ENCODE measurements at places on chromosomes 5 and 9.
A peak's percentile ranks its signal among the peaks of the same experiment; 100 is the strongest.

GRCh38 chr9:112822618-112823017 lies 68.1 kb downstream of the SLC46A2 start:
- no peak for DNase-seq

DNA sequence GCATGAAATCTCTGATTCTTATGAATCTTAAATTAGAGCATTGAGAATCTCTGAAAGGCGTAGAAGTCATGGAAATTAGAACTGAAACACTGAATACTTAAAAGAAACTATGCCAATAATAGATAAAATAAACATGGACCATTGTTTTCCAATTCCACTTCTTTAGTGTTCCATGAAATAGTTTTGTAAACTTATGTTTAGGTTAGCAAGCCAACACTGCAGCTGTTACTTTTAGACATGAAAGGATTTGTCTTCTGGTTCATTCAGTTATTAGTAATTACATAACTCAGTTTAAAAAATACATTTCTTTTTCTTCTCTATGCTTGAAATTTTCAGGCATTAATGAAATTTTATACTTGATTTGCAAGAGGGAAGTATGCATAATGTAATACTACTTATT lies 733.4 kb upstream of the NUDT12 start:
- no peak for DNase-seq

DNA sequence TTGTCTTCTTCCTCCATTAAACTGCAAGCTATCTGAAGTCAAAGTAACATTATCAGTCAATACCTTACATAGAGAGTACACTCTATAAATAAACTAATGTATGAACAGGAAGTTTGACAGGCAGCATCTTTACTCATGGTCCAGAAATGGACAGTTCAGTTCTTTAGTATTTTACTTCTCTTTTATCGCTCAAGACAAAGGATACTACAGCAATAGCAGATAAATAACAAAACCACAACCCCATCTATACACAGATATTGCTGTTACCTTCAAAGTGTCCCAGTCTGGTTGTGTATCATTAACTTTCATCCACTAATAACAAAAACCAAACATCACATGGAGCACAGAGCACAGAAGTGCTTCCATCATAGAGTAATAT lies 46.4 kb downstream of the SEMA5A start:
- no peak for DNase-seq

DNA sequence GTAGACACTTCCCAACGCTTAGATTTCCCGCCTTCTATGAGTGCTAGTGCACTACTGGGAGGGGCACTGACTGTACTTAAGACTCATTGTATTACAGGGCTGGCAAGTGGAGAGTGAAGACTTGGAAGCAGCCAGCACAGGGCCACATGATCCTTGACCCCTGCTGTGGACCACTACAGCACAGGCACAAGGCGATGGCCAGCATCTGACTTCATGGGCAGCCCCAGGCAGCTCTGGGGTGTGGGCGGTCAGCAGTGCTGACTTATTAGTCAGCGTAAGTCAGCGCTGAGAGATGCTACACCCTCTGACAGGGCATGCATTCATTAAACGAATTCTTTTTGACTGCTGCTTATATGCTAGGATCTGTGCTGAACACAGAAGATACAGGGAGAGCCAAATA lies 9.3 kb downstream of the SLC46A2 start:
- DNase-seq, result no peak

DNA sequence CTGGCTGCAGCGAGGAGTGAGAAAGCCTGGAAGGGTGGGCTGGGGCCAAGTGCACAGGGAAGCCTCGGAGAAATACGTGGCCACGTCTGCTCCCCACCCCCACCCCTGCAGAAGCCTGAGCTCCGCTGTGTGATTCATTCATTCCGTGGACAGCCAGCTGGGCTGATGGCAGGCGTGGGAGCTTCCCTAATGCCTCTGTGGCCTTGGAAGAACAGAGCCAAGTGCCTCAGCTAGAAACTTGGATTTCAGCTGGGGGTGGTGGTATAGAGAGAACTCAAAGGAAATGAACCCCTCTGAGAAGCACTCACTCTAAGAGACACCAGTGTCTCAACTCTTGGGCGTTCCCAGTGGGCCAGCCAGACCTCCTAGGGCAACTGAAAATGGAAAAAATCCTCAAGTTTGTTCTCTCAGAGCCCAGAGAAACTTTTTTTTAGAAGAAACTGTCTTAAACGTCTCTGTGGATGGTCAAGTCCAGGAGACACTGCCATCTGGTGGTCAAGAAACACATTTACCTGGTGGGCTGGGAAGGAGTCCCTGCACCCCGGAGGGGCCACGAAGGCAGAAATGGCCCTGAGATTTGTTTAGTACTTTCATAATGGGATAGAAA lies 18.0 kb downstream of the ATOX1 start:
- peak; percentile 42 for DNase-seq

DNA sequence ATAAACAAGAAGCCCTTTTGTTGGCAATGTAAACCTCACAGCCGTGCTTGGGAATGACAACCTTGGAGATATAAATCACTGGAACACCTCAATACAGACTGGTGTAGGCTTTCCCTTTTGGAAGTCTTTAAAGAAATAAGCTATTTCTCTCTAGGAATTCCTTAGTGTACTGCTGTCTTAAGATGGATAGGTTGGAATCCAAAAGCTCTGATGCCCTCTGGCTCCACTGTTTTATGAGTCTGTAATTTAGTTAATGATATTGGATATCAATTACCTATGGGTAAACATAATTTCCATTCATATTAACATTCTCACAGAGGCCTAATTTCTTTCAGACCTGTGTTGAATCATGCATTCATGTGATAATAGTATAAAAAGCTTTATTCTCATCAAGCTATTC lies 435.9 kb upstream of the MPDZ start:
- DNase-seq, result no peak

- no peak for DNase-seq
Observed at GRCh38 chr9:16612627-16613026, 257.8 kb downstream of the BNC2 start.

DNA sequence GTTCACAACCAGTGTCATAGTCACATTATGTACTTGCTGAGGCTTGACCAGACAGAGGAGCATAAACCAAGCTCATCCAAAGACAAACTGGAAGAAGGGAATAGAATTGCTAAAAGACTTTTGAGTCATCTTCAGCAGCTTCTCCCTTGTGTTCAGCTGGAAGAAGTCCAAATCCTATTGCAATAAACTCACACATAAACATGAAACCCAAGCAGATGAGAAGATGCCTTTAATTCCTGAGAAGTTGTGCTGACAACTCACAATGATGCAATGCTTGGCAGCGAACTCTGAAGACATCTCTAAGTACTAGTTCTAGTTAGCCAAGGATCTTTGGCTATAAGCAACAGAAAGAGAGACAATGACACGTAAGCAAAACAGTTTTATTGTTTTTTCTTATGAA lies 642.1 kb downstream of the KCTD16 start:
- DNase-seq, result no peak

DNA sequence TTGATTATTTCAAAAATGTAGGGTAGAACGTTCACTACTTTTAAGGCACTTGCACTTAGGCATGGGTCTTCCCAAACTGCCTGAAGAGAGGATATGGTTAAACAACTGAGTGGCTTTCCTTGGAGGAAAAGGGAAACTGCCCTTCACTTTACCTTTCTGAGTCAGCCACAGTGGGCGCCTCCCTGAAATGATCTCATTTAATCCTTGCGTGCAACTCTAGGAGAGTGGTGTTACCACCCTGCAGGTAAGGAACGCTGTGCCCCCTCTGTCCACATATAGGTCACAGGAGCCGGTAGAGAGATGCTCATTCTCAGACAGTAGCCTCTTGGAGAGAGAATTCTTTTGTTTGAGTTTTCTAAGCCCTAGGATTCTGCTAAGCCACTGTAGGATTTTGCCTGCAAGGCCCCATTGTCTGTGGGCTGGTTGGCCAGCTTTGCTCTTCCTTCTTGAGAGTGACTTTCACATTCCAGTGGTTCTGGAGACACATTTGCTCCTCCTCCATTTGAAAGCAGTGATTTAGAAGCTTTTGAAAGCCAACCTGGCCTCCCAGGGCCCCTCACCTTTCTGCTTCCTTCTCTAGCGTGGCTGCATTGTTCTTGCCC lies 110.3 kb upstream of the CTSL start:
- DNase-seq, result no peak

DNA sequence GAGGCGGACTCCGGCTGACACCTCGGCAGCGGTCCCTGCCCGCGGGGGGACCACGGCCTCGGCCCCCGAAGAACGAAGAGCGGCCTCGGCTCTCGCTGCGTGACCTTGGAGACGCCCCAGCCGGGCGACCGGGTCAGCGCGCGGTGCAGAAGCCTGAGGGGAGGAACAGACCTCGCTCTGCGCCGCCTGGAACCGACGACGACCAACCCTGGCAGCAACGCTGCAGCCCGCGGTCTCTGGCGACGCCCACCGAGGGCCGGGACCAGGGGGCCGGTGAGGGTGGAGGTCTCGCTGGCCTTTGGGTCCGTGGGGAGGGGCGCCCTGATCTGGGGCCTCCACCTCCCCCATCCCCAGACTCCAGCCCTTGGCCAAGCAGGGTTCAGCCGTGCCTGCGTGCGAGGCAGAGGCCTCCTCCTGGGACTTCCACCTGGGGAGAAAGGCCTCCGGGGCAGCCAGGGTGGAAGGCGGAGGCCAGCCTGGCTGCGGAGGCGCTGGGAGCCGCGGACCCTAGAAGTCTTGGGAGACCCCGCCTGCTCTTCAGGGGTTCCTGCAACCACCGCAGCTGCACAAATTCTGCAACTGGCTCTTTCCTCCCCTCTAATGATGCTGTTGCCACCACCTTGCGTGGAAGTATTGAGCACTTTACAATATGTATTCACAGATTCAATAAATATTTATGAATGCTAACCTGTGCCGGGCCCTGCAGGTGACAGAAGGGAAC lies 44.3 kb upstream of the SLC12A7 start:
- no peak for DNase-seq

DNA sequence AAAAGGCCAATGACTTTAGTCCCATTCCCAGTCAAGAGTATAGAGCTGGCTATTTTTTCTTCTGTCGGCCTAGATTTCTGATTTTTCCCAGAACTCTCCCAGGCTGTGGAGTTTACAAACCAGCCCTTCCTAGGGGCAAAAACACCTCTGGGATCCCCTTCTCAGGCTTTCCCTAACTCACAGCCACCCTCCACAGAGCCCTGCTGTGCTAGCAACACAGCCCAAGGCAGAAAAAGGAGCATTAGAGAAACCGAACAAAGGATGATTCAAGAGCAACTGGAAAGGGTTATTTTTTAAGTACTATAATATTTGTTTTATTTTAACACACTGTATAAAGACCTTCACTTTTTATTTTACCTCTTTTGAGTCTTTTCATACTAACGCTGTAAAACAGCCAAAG lies 234.8 kb downstream of the GLIS3 start:
- no peak for DNase-seq

- no peak for DNase-seq
Observed at GRCh38 chr5:11758321-11758720, 145.9 kb downstream of the CTNND2 start.

GRCh38 chr5:148540647-148541046 lies 113.7 kb downstream of the HTR4 start:
- DNase-seq, result no peak

DNA sequence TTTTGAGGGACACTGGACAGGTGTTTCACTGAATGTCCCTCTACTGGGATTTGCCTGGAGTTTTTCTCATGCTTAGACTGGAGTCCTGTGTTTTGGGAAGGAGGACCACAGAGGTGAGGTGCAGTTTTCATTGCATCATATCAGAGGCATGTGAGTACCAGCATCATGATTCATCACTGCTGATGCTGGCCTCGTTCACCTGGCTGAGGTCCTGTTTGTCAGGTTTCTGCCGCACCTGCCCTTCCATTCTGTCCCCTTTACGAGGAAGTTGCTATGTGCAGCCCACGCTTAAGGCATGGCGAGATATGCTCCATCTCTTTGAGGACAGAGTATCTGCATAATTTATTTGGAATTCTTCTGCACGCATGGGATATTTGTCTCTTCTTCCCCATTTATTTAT lies 162.1 kb downstream of the TENT4A start:
- no peak for DNase-seq

- DNase-seq, result no peak
Observed at GRCh38 chr5:158988987-158989730, 110.6 kb downstream of the EBF1 start.

- DNase-seq, result no peak
Observed at GRCh38 chr5:133681896-133682295, 69.6 kb upstream of the FSTL4 start.

DNA sequence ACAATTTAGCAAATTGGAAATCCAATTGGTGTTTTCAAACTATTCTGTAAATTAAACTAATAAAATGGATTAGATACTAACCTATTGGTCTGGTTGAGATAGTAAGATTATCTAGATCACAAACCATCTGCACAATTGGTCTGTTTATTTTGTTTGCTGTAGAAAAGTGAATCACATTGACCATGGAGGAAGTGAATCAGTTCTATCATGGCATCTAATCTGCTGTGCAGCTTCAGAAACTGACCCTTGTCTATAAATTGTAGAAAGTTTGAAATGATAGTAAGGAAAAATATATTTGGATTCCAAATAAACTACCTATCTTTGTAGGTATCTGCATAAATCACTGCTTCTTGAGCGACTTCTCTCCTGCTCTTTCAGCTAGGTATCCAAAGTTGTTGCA lies 1865.4 kb downstream of the MAT2B start:
- no peak for DNase-seq

DNA sequence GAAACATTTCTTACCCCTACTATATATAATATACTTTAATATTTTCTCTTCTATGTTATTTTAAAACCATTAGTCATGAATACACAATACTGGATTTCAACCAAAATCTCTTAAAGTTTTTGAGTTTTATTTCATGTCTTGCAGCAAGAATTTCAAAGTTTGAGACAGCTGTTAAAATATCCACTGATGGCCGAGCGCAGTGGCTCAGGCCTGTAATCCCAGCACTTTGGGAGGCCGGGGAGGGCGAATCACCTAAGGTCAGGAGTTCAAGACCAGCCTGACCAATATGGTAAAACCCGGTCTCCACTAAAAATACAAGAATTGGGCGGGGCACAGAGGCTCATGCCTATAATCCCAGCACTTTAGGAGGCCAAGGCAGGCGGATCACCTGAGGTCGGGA lies 59.7 kb upstream of the DAPK1 start:
- DNase-seq, result no peak

DNA sequence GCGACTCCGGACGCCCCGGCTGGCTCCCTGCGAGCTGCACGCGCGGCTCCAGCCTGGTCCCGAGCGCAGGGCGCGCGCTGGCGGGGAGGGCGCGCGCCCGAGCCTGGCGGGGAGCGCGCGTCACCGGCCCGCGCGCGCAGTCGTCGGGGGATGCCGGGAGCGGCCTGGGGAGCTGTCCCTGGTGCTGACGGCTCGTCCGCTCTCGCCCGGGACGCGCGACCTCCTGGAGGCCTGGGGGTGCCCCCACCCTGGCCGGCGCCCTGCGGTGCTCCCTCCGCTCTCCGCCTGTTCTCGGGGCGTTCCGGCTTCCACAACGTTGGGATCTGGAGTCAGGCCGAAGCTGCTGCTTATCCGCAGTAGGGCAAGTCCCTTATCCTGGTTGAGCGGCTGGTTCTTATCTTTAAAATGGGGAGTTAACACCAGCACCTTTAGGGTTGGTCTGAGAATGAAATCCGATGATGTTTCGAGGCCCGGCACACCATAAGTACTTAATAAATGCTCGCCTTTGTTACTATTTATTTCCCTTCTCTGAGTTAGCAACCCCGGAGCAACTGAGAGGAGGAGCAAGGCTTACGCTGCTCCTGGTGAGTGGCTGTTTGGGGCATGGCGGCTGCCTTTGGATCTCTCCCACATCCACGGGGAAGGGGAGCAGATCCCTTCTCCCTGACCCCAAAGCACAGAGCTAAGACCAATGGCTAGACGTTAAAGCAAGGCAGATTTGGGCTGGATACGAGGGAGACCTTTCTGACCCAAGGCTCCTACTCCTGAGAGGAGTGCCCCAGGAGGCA lies at the start of gene FAM163B:
TSS of gene FAM163B (minus strand) at position 79 of the 788 bp plus-strand sequence. CDS start 29,166 bp downstream, outside the sequence.
- DNase-seq, result no peak

Data from activated CD4-positive, alpha-beta T cell treated with anti-CD3 and anti-CD28 coated beads for 4 hours (primary cell).